LNCaP clone FGC (cell line): ENCODE measurements at places on chromosomes 16 and 17.

GRCh38 chr17:82302991-82303943, 14.1 kb downstream of the CD7 start:
- DNase-seq = no peak

DNA sequence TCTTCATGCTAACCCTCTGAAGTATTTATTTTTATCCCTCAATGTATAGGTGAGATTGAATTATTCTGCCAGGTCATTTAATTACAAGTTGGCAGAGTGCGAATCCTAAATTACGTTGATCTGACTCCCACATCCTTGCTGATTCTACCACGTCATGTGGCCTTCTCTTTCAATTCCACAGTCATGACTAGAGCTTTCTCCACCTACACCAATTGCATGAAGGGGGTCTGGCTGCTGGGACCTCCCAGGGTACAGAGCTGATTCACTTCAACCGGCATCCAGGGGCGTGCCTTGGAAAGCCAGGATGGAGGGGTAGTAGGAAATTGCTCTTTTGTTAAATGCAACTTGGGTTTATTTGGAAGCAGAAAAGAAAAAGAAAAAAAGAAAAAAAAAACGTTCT, 41.1 kb upstream of the CDH13 start:
- no peak for DNase-seq

DNA sequence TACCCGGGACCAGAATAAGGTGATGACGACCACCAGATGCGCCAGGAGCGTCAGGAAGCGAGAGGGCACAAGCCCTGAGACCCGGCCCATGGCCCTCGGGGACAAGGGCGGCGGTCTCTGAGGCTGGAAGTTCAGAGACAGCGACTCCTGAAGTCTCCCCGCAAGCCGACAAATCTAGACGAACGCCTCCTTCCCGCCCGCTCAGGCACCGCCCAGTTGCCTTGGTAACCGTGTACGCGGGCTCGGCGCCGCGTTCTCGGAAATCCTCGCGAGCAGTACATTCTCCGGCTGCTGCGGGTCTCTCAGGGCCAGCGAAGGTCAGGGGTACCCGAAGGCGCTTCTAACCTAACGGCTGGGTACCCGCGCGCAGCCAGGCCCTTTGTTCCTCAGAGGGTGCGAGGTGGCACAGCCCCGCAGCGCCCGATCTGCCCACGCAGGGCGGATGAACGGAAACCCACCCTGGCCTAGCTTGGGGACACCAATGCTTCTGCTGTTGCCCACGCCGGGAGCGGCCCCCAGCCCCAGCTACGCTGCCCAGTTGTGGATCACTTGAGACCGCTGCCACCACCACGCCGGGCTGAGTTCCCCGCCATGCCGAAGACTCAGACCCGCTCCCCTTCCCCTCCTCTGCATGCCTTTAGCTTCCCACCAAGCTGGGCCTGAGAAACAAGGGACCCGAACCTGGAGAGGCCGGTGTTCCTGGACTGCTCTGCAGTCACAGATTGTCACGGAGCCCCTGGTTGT, at the start of gene TMEM107:
TSS of gene TMEM107 (minus strand) at position 184 of the 744 bp plus-strand sequence. CDS start at position 90, 94 bp downstream.
- DNase-seq = no peak

- DNase-seq = no peak
Observed at GRCh38 chr16:11256661-11257130, 692 bp upstream of the SOCS1 start.

GRCh38 chr17:19945009-19945626, 32.5 kb downstream of the AKAP10 start:
- no peak for DNase-seq

DNA sequence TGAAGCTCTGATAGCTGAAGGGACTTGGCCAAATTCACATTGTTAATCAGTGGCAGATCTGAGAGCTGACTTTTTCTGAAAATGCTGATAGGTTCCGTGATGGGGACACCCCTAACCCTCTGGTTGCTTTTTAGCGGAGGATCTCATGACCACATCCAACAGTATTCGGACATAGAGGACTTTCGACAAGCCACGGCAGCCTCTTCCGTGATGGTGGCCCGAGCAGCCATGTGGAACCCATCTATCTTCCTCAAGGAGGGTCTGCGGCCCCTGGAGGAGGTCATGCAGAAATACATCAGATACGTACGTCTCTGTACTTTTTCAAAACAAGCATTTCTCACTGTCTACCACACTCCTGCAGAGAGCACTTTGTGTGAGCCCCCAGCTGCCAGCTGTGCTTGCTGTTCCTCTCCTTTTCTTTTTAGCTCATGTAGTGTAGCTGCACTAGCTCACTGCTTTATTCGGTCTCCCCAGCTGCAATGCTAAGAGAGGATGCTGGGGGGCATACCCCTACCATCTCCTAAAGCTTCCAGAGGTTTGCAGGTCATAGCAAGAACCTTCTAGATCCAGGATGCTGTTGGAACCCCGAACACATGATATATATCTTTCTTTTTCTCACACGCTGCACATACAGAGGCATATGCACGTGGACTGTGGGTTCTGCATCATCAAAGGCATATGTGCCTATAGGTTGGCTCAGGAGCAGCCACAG, 14.2 kb upstream of the NFATC3 start:
- no peak for DNase-seq

DNA sequence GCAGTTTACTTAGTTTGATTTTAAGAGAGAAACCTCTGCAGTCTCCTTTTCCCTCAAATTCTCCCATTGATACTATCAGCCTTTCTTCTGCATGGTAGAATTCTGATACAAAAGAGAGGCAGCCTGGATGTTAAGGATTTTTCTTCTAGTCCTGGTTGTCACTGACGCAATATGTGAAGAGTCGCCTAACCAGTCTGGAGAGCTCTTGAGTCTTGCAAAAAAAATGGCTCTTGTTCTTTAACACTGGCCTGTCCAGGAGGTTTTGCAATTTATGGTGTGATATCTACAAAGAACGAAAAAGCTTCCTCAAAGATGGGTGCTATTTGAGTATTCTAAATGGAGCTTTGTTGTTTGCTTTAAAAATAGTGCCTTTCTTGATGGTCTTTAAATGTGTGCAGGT, 28.9 kb downstream of the COX10 start:
- peak; percentile 80 for DNase-seq

GRCh38 chr17:6639586-6640535, 650 bp downstream of the KIAA0753 start:
- DNase-seq = no peak

DNA sequence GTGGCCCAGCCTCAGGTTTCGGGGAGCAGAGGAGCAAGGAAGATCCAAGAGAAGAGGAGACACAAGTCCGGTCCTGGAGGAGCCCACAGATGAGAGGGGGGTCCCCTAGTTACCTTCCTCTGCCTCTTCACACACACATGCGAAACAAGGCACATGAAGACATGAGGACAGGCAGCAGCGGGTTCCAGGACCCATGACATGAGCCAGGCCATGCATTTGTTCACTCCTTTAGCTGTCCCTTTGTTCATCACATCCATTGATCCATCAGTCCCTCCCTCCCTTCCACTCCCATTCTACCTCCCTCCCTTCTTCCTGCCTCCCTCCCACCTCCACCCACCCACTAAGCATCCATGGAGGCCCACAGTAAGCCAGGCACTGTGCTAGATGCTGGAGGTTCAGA, 9.4 kb downstream of the PPY start:
- DNase-seq = no peak

- DNase-seq = no peak
Observed at GRCh38 chr17:61331886-61332285, 67.8 kb upstream of the TBX2 start.

DNA sequence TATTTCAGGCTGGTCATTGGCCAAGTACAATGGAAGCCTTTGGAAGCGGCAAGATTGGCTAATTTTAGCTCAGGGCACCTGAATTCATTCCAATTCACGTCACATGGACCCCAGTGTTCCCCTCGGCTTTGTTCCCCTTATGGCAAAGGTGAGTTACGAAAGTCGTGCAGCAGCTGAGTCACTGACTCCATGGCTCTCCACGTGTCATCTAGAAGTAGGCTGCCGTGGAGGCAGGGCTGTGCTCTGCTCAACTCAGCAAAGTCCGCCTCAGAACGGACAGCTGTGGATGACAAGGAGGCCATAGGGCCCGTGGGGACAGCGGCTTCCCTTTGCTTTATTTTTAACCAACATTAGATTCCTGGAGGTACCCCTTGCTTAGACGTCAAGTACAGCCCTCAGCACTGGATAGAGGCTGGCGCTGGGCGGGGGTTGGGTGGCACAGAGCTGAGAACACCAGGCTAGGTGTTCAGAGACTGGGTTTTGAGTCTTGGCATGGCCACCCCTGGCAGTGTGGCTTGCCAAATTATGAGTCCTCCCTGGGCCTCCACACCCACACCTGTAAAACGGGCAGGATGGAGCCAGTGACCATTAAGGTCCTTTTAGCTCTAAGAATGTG, 23.6 kb downstream of the ADAD2 start:
- DNase-seq = no peak

GRCh38 chr17:58210922-58211321, 8.1 kb downstream of the MKS1 start:
- no peak for DNase-seq

- DNase-seq = no peak
Observed at GRCh38 chr16:26963109-26963508, 103.6 kb upstream of the C16orf82 start.

GRCh38 chr17:18250259-18250658, 8.3 kb downstream of the FLII start:
- peak; percentile 76 for DNase-seq

- DNase-seq = no peak
Observed at GRCh38 chr16:48538746-48539484, 71.1 kb downstream of the N4BP1 start.

DNA sequence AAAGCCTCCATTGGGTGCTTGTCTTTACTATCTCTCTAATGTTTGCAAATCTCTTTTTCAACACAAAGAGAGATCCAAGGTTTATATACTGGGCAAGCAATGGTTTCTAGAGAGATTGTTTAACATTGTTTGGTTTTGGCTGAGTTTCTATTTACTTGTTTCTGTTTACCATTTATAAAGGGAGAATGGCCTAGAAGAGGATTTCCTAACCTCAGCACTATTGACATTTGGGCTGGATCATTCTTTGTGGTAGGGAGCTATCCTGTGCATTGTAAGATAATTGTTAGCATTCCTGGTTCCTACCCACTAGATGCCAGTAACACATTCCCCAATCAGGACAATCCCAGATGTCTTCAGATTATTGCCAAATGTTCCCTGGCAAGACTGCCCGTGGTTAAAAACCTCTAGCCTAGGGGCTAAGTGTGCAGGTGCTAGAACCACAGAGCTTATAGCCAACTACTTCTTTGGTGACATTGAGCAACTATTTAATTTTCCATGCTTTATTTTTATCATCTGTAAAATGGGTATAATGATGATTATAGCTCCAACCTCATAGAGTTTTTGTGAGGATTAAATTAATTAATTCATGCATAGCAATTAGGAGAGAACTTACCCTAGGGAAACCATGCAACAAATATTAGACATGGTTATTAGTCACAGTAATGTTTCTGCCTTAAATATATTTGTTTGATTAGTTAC, 413.9 kb upstream of the MAF start:
- peak; percentile 87 for DNase-seq

DNA sequence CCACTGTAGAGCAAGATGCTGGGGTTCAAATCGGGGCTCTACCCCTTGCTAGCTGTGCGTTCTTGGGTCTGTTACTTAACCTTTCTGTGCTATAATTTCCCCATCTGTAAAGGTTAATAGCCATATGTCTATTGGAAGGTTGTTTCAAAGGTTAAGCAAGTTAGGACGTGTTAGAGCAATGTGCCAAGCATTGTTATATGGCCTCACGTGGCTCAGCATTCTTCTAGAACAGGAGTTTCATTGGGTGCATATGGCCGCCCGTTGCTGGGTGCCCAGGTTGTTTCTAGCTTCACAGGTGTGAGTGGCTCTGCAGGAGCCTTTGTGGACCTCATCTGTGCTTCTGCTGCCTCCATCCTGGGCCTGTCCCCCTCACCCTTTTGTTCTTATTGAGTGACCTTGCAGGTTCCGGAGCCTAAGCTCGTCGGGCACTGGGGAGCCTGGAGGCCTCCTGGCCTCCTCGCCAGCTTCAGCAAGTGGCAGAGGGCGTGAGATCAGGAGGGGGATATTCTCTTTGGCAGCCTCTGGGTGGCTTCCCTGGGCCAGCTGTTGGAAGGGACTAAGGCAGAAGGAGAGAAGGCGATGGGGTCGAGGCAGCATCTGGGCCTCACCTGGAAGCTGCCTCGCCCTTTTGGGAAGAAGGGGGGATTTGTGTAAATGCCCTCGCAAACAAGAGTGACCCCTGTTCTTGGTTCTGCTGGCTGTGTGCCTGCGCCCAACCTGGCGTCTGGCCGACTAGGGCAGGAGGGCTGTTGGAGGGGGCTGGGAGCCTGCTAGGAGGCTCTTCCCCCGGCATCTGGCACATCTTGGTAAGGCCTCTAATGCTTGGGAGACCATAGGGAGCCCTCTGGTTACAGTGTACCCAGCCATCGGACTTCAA, 80.2 kb upstream of the CIBAR2 start:
- DNase-seq = no peak

DNA sequence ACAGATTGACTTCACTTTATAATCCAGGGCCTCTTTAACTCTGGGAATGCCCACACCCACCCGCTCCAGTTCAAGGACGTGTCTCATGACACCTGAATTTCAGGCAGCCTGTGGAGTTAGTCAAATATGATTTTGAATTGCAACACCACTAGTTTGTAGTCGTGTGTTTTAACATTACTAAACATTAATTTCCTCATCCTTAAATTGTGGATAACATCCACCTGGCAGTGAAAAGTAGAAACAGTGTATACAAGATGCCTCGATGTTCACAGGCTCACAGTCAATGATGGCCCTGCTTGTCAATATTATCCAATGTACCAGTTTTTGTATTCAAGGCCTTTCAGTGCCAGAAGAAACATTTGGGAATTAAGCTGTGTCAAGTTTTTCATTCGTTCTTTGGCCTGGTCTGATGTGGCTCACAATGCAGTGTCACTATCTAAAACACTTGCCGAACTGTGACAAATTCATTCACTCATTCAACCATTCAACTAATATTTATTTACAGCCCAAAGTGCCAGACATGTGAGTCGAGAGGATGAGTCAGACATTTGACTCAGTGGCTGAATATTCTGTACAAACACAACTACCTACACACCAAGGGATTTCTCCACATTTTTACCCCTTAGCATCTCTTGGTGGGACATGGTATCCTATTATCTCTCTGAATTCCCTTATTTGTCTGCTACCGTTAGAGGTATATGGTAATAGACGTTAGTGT, 1.4 kb downstream of the MEIOB start:
- no peak for DNase-seq
